ENCODE measurements at places on chromosomes 2 and 18.

- no peak for DNase-seq
Measured at GRCh38 chr2:172480301-172481218, 53.2 kb downstream of the ITGA6 start.

GRCh38 chr2:47227532-47228279 is 72.6 kb upstream of the STPG4 start:
- DNase-seq, result no peak

GRCh38 chr2:225009768-225010167 is 32.5 kb downstream of the DOCK10 start:
- no peak for DNase-seq

- no peak for DNase-seq
Measured at GRCh38 chr18:67973916-67974315, 457.4 kb upstream of the DSEL start.

DNA sequence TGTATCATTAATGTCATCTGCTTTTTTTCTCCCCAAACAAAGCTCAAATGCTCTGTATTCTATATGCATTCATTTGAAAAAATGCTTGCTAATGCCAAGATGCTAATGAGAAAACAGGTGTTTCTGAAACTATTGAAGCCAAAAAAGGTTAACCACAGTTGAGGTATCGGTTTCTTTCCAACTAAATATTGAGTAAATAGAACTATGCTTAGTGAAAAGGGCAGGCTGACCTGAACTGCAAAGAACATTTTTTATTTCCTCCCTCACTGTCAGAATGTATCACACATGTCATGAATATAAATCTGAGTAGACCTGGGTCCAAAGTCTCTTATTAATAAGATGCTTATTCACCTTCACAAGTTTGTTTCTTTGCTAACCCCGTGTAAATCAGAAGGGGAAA is 866.6 kb downstream of the CPS1 start:
- DNase-seq, result no peak

GRCh38 chr2:119544939-119545475 is 758 bp downstream of the CFAP221 start:
- DNase-seq, result no peak

- DNase-seq, result no peak
Measured at GRCh38 chr18:12409469-12409868, 1.7 kb downstream of the PRELID3A start.

- DNase-seq, result no peak
Measured at GRCh38 chr18:62198259-62198658, 11.2 kb downstream of the RELCH start.

DNA sequence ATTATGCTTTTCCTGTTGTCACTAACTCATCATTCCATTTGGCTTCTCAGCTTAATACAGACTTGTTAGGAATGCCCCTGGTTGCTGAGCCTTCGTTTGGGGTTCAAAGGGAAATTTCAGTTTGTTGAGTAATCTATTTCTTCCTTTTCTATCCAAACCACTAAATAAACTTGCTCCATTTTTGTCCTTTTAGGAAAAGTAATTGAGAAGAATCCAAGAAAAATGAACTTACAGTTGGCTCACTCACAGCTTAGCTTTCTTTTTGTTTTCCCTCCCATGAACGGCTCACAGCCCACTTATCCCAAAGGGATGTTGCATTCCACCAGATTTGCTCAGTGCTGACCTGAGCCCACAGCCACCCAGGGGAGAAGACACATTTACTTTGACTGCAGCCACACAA is 73.9 kb downstream of the SOX11 start:
- DNase-seq, result no peak

DNA sequence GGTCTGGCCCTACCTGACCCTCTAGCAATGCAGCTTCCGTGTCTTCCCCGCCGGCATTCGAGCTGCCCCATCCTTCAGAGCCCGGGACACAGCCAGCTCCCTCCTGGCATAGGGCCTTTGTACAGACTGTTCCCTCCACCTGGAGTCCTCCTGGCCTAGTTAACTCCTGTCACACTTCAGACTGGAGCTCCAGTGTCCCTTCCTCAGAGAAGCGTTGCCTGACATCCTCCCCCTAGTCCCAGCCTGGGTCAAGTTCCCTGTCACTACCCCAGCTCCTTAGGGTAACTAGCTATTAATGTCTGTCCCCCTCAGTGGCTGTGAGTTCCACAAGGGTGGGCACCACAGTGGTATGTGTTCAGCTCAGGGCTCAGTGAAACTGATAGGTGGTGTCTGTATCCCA is 45.5 kb upstream of the LOXHD1 start:
- DNase-seq, result no peak

- no peak for DNase-seq
Measured at GRCh38 chr2:95734976-95735890, 143.4 kb downstream of the TRIM43 start.

DNA sequence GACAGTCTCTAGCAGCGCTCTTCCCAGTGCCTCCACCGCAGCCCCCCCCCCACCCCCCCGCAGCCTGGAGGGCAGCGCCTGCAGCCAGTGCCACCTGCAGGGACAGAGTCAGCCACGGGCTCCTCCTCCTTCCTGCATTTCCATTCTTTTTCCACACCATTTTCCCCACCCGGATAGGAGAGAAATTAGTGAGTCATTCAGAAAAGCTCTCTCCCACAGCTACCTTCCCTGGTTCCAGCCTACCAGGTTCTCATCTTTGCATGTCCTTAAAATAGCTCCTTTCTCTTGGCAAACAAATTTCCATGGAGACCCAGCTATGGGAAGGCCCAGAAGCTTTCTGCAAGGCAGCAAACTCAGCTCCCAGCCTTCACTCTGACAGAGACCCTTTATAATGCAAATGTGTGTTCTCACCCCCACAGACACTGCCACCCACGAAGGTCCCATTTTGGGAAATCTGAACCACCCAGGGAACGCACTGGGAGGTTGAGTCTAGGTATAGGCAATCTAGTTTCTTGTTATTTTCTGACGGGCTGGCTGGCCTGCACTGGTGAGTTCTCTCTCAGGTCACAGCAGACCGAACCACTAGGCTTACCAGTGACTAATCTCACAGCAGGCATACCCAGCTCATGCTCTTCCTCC is 41.8 kb upstream of the ATG16L1 start:
- no peak for DNase-seq

GRCh38 chr2:147603447-147603846 is 241.4 kb upstream of the ACVR2A start:
- no peak for DNase-seq

All from CMK (cell line).